Daoy (cell line): ENCODE measurements at places on chromosomes 5 and 9. TPM values are rescaled to one million over a fixed set of nuclear protein-coding genes. Genes with fewer than 3 reads are reported as not detected.

ABO gene
- not detected in 2 replicates for total RNA-seq

PTGES2 gene
- total RNA-seq = 109 and 136 TPM in 2 replicates

CDKN2B gene
- not detected in 2 replicates for total RNA-seq

SLC31A1 gene
- 12.0 and 13.4 TPM in 2 replicates for total RNA-seq

KDM4C gene
- total RNA-seq = 10.6 and 12.7 TPM in 2 replicates

GRCh38 chr5:142810743-142811290, 40.6 kb downstream of the ARHGAP26 start:
- DNase-seq = no peak

- no peak for DNase-seq
Observed at GRCh38 chr5:141716009-141716408, 34.0 kb upstream of the ARAP3 start.

GRCh38 chr5:66164044-66164790, 20.1 kb downstream of the SREK1 start:
- DNase-seq = no peak
